T-helper 22 cell (primary cell): ENCODE measurements at places on chromosomes 12 and 14.

- DNase-seq, result no peak
Measured at GRCh38 chr12:114655934-114656749, 27.8 kb downstream of the TBX3 start.

DNA sequence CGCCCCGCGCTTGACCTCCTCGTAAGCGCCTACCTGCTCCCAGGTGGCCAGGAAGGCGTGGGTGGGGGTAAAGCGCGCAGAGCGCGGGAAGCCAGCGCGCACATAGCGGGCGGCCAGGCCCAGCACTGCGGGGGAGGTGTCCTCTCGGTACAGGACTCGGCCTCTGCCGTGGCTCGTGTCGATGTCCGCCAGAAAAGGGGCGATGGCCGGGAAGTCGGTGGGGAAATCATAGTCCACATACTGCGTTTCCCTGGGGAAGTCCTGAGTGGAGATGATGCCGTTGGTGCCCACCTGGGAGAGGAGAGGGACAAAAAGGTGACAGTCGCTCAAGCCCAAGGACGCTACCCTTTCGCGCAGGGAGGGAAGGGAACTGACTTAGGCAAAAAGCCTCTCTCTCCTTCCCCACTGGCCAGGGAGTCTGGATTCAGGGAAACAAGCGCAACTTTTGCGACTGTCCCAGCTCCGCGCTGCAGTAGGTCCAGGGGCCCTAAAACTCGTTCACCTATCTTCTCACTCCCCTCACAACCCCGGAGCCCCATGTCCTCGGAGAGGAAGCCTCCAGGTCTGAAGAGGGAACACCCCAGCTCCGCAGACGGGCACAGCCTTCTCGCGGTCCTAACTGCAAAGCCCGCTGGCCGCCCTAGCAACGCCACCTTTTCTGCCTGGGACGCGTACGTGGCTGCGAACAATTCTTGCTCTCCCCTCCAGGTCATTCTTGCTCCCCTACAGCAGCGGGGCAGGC, 815 bp downstream of the NID2 start:
- DNase-seq, result no peak

DNA sequence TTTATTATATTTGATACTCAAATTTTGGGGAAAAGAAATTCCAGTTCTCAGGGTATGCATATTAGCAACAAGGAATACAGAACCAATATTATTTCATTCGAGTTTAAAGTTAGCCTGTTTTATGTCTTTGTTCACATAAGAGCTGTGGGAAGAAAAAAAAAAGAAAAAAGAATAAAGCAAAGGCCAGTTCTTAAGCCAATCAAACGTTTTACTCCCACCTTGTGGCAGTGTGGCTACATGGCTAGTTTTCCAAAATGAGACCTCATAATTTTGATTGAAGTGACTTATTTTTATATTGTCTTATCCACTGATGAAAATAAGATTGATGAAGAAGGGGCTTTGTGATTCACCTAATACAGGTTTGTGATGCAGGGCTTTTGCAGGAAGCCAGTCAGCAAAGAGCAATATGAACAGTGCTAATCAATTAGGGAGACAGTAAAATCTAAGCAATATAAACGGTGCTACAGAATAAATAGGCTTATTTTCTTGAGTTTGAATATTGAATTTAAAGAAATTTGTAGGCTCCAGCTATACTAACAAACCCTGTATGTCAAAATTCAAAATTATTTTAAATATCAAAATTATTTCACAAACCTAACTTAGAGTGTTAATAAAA, 624.1 kb upstream of the FOXG1 start:
- DNase-seq, result no peak

DNA sequence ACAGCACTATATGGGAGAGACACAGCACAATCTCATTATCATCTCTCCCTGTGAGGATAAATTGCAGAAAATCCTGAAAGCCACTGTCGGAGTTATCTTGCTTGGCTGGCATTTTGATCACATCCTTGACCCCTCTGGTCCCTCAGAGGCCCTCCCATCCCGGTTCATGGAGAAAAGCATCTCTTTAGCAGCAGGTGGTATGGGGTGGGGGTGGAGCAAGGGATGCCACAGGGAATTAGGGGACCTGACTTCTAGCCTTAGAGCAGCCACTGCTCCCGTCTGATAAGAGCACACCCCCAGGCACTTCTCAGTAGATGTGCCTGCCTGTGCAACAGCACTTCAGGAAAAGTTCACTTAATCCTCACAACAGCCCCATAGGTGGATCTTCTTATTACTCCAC, 38.6 kb downstream of the GRIN2B start:
- DNase-seq, result no peak

DNA sequence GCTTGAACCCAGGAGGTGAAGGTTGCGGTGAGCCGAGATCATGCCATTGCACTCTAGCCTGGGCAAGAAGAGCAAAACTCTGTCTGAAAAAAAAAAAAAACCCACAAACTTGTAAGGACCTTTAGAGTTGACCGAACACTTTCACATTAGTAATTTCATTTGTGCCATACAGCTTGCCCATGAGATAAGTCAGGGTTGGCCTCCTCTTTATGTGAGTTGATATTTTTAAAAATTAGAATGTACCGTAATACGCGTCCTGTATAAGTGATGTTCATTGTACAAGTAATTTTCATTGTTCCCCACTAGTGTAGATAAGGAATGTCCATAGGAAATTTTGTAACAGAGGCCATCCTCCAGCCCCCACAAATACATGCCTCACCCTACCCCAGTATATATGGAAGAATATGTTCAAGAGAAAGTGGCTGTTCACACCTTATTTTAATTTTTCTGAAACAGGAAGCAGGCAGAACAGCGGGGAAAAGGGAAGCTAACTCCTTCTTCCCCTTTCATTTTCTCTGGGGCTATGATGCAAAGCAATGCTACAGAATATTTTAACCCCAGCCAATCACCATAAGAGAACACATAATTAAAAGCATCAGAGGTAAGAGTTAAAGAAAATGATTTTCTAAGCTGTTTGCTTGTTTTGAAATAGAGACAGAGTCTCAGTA, 31.9 kb upstream of the HIF1A start:
- no peak for DNase-seq

DNA sequence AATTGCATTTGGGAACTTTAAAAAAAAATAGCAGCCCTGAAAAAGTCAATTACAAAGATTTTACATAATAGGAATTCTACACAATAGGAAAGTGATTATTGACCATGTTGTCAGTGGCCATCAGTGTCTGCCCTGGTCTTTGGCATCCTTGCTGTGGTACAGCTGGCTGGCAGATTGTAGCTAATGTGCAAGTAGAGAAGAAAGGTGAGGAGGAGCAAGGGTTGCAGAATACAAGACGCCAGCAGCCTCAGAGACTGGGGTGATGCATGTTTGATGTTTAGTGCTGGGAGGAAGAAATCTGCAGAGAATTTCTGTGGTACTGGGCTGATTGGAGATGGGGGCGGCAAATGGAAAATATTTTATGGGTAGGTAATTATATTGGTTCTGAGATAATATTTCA, 322.9 kb downstream of the TMEM117 start:
- no peak for DNase-seq

GRCh38 chr14:104965561-104966231, 12.5 kb downstream of the AHNAK2 start:
- no peak for DNase-seq

- DNase-seq, result no peak
Measured at GRCh38 chr12:5511256-5511643, 79.3 kb downstream of the NTF3 start.

DNA sequence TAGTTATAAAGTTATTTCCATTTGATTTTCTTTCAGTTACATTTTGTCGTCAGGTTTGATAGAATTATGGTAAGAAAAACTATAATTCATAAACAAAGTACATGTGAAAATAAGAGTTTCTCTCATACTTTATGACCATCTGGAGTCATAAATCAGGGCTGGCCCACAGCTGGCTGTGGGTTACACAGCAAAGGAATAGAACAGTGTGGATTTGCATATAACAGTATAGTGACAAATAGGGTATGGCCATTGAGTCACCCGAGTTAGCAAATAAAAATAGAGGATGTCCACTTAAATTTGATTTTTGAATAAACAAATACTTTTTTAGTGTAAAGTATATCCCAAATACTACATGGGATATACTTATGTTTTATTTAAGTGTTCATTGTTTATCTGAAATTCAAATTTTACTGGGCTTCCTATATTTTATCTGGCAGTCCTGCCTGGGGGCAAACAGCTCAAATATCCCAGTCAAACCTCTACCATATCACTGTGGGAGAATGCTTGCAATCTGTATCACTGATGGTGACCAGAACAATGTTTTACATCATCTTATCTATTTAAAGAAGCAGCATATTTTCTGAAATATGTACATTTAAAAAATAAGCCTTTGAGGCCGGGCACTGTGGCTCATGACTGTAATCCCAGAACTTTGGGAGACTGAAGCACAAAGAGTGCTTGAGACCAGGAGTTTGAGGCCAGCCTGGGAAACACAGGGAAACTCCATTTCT, 65.5 kb downstream of the KSR2 start:
- no peak for DNase-seq

- no peak for DNase-seq
Measured at GRCh38 chr12:2490831-2491230, 303.9 kb upstream of the FKBP4 start.

- DNase-seq, result no peak
Measured at GRCh38 chr12:68303850-68304249, 28.3 kb downstream of the MDM1 start.

- DNase-seq, result no peak
Measured at GRCh38 chr12:45498645-45499044, 230.9 kb upstream of the ARID2 start.

DNA sequence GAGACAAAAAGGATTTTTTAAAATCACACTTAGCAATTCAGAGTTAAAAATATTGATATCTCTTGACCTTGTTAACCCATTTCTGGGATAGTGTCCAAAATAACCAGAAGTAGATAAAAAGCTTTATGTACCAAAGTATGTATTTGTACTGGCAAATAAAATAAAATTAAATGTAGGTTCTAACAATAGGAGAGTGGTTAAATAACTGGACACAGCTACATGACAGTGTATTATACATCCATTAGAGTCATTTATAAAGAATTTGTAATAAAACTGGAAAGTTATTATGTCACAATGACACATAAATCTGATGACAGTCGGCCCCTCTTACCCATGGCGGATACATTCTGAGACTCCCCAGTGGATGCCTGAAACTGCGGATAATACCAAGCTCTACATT, 34.0 kb downstream of the BMAL2 start:
- no peak for DNase-seq

- no peak for DNase-seq
Measured at GRCh38 chr14:65106736-65107135, 4.4 kb upstream of the MAX start.

- no peak for DNase-seq
Measured at GRCh38 chr14:68268719-68269118, 449.1 kb downstream of the RAD51B start.

- DNase-seq, result no peak
Measured at GRCh38 chr12:40681148-40681547, 11.1 kb upstream of the CNTN1 start.

DNA sequence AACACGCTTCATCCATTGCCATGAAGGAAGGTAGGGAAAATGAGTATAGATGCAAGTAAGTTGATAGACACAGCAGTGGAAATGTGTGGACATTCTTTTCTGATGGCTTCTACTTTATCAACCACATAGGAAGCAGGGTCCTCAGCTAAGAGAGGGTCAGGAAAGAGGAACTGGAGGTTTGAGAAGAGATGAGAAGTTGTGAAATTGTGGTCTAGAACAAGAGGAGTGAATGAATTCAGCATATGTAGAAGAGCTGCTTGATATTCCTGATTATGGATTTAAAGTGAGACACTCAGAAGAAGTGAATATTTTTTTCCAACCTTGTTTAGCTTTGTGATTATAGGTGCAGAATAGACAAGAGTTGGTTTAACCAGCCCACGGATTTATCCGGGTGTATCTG, 128.5 kb downstream of the SLC15A5 start:
- no peak for DNase-seq

GRCh38 chr14:100692256-100692655, 34.4 kb upstream of the DLK1 start:
- DNase-seq, result no peak

DNA sequence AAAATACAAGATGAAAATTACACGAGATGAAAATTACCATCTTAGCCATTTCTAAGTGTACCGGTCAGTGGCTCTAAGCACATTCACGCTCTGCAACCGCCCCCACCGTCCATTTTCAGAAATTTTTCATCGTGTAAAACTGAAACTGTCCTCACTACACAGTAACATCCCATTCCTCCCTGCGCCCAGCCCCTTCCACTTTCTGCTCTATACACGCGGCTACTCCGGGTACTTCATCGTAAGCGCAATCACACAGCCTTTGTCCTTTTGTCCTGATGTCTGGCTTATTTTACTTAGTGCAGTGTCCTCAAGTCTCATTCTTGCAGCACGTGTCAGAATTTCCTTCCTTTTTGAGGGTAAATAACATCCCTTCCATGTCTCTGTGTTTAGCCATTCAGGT, 3.6 kb upstream of the GPR132 start:
- DNase-seq, result no peak

DNA sequence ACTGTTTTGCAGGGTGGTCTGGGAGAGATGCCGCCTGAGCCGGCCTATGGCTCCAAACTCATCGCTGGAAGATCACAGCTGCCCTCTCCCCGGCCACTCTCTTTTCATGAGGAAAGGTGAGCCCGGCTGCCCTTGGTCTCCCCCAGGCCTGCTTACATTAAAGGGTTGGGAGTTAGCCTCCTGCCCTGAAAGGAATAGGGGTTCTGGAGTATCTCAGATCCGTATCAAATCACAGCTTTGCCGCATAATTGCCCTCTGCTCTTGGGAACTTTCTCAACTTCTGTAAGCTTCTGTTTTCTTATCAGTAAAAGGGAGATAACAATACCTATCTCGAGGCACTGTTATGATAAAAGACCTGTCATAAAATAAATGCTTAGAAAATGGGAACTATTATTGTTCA, 17.6 kb downstream of the PHLDA1 start:
- no peak for DNase-seq

GRCh38 chr12:24038211-24038997, 88.9 kb upstream of the SOX5 start:
- DNase-seq, result no peak

- no peak for DNase-seq
Measured at GRCh38 chr14:86501611-86502010, 971.7 kb downstream of the FLRT2 start.

GRCh38 chr12:48182631-48183030, 813 bp upstream of the CCDC184 start:
- DNase-seq, result no peak

DNA sequence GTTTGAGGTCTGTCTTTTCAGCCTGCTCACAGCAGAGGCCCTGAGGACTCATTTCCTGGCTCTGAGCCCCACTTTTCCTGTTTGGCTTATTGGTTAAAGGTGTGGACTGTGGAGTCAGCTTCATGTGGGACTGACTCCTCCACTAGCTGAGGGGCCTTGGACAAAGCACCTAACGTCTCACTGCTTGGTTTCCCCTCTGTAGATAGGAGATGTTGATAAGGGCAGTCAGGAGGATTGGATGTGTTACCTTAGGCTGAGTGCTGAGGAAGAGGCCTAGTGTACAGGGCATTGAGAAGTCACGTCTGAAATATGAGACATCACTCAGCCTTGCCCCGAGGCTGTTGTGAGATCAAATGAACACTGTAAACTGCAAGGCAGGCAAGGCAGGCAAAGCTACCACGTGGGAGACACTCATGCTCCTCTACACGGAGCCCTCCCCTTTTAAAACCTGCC, 27.1 kb upstream of the TCL1A start:
- DNase-seq, result no peak

GRCh38 chr12:42468341-42468821, 121.2 kb downstream of the PRICKLE1 start:
- DNase-seq, result no peak

- no peak for DNase-seq
Measured at GRCh38 chr14:62076825-62077605, 314.8 kb downstream of the SNAPC1 start.

- no peak for DNase-seq
Measured at GRCh38 chr14:95462491-95462890, 54.0 kb downstream of the SYNE3 start.
